HEK293T (cell line): ENCODE measurements at places on chromosomes 16 and 17.

DNA sequence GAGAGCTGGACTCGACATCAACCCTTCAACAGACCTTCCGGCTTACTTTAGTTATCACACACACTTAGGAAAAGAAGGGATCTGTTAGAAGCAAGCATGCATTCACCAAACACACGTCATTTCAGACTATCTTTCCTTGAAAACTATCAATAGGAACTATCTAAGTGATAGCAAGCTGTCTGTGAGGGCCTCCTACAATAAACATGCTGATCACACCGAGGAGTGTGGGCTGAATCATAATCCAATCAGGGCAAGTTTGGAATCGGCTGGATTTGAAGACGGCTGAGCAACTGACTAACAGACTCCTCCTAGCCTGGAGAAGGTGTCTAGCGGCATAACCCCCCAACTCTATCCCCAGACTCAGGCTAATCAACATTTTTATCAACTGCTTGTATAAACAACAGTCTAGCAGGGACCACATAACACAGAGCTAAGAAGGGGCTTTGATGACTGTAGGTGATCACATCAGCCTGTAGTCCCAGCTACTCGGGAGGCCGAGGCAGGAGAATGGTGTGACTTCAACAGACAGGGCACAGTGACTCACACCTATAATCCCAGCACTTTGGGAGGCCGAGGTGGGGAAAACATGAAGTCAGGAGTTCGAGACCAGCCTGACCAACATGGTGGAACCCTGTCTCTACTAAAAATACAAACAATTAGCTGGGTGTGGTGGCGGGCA is 14.1 kb downstream of the NXN start:
- no peak for DNase-seq

GRCh38 chr16:27239906-27240655 is 28.5 kb downstream of the NSMCE1 start:
- no peak for DNase-seq

GRCh38 chr17:17579691-17580090 is 11.8 kb downstream of the PEMT start:
- no peak for DNase-seq

DNA sequence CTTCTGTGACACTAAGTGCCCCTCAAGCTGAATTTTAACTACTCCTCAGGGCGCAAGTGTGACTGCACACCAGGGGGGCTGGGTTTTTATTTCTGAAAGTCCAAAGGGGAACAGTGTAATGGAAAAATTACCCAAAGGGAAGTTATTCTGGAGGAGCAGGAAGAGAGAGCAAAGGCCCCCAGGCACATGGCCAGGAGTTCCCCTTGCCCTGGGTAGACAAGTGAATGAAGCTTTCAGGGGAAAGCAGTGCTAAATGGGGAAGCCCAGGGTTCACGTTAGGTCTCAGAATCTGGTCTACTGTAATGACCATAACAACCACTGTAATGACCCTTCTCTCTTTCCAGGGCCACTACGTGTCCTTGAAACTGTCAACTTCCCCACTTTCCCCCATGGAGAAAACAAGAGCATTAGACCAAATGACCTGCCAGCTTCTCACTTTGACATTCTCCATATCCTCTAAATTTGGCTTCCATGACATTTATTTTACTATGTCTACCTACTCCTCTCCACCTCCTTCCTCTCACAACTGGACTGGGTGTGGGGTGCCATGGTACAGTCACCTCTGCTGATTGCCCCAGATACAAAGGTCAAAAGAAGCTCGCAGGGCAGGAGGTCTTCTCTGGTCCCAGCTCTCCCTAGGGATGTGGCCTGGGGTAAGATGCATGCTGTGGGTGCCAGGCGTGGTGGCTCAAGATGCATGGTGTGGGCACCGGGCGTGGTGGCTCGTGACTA is 34.1 kb upstream of the MMP2 start:
- no peak for DNase-seq

GRCh38 chr17:8693328-8693727 is 51.3 kb downstream of the CCDC42 start:
- no peak for DNase-seq

GRCh38 chr16:69626256-69626655 is 60.5 kb downstream of the NFAT5 start:
- DNase-seq: no peak

GRCh38 chr17:32520104-32520701 is 33.4 kb downstream of the CDK5R1 start:
- no peak for DNase-seq

DNA sequence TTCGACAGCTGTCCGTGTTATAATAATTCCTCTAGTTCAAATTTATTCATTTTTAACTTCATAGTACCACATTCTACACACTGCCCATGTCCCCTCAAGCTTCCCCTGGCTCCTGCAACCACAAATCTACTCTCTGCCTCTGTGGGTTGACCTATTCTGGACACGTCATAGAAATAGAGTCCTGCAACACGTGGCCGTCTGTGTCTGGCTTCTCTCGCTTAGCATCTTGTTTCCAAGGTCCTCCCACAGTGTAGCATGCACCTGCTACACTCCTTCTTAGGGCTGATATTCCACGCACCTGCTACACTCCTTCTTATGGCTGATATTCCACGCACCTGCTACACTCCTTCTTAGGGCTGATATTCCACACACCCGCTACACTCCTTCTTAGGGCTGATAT is 16.5 kb downstream of the SCGB1C2 start:
- no peak for DNase-seq

GRCh38 chr16:73279451-73279850 is 231.5 kb upstream of the ZFHX3 start:
- DNase-seq: no peak

GRCh38 chr16:88347656-88348376 is 34.9 kb upstream of the ZNF469 start:
- DNase-seq: no peak

GRCh38 chr16:71537643-71538042 is 11.4 kb downstream of the CHST4 start:
- DNase-seq: peak; percentile 59

- no peak for DNase-seq
Measured at GRCh38 chr17:66643815-66644710, 190.9 kb upstream of the CACNG5 start.

DNA sequence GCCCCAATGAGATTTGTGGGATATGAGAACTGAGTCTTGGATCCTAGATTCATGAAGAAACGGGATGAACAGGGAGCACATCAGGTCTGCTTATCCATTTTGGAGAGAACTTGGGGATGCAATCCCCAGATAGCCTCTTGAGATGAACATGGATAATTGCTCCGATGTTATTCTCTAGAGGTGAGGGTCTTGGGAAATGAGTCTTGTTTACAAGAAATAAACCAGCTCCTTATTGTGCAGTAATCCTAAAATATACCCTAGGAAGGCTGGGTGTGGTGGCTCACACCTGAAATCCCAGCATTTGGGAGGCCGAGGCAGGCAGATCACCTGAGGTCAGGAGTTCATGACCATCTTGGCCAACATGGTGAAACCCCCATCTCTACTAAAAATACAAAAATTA is at the start of gene OR1D2:
OR1D2 (minus strand) TSS at position 101 of the 400 bp plus-strand sequence. CDS start 11,426 bp downstream, outside the sequence.
- DNase-seq: no peak

DNA sequence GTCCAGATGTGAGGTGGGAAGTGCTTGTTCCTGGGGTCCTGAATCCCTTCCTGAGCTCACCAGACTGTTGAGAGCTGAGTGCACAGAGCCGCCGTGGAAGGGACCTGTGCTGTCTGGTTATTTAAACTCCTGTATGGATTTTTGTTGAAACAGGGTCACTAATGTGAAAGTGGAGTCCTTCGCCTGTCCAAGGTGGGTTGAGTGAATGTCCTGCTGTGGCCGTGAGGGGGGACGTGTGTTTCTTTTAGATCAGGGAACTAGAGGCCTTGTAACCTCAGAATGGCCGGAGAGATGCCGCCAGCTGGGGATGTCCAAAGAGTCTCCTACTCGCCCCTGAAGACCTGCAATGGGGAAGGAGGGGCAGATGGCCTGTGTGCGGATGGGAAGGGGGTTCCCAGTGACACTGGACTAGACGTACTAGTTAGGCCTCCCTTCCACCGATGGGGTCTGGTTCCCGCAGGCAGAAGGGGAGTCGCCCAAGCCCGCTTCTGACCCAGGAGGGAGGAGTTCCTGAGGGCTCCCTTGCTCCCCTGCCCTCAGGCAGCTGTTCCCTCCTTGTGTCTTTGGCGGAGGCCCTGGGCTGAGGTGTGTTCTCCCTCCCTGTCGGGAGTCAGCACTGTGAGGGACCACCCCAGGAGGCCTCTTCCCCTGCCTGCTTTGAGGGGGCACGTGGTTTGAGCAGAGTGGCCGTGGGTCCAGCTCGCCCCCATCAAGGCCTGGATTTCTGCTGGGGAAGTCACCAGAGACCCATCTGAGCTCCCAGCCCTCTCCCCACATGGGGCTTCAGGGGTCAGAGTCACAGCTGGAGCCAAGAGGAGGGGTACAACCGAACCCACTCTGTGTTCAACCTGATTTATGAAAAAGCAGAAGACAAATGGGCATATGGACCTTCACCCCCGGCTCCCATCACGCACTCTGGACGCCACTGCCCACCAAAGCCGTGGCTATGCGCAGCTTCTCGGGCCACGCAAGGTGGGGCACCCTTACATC is 30.9 kb downstream of the OR1D5 start:
- no peak for DNase-seq

- DNase-seq: no peak
Measured at GRCh38 chr17:63292421-63292820, 153.7 kb downstream of the CYB561 start.

GRCh38 chr16:86959729-86960128 is 357.5 kb downstream of the C16orf95 start:
- no peak for DNase-seq

DNA sequence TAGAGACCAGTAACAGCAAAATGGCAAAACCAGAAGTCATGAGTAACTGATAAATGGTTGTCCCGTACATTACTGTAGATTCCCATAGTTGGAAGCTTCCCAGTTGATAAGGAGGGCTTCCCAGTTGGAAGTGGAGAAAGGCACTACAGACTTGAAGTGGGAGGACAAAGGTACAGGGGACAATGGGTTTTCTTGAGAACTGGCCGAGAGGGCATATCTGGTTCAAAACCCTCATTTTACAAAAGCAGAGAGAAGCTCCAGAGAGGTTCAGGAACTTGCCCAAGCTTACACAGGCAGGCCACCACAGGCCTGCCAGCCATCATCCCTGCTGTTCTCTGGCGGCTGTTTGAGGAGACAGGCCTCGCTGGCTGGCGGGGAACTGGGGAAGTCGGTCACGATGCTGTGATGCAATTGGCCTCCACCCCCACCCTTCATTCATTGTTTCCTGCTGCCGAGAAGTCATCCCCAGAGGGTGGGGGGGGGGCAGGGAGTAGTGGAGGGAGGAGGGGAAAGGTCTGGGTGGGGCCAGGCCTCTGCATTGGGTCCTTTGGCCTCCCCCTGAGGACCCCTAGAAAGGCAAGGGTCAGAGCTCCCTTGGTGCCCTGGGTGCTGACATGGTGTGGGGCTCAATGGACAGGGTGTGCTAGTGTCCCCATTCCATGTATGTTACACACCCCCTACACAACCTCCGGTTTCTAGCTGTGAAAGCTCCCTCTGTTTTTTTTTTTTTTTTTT is 3.0 kb downstream of the UBALD2 start:
- DNase-seq: no peak

DNA sequence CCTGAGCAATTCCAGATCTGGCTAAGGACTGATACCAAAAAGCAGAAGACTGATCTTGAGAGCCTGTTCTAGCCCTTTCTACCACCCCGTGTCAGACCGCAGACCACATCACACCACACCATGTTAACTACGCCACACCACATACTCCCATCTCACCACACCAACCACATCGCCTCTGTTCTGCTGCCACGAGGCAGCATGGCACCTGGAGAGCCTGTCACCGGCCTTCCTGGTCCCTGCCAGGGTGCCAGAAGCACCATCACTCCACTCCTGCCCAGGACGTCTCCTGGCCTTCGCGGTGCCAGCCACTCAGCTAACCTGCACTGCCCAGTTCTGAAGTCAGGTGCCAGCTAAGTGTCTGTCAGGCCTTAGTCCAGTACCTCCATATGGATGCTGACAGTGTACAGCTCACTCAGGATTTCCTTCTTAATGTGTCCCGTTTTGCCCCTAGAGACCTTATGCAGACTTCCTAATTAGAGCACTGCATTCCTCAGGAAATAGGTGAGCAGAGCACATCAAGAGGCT is 37.2 kb upstream of the BCAR1 start:
- DNase-seq: no peak

DNA sequence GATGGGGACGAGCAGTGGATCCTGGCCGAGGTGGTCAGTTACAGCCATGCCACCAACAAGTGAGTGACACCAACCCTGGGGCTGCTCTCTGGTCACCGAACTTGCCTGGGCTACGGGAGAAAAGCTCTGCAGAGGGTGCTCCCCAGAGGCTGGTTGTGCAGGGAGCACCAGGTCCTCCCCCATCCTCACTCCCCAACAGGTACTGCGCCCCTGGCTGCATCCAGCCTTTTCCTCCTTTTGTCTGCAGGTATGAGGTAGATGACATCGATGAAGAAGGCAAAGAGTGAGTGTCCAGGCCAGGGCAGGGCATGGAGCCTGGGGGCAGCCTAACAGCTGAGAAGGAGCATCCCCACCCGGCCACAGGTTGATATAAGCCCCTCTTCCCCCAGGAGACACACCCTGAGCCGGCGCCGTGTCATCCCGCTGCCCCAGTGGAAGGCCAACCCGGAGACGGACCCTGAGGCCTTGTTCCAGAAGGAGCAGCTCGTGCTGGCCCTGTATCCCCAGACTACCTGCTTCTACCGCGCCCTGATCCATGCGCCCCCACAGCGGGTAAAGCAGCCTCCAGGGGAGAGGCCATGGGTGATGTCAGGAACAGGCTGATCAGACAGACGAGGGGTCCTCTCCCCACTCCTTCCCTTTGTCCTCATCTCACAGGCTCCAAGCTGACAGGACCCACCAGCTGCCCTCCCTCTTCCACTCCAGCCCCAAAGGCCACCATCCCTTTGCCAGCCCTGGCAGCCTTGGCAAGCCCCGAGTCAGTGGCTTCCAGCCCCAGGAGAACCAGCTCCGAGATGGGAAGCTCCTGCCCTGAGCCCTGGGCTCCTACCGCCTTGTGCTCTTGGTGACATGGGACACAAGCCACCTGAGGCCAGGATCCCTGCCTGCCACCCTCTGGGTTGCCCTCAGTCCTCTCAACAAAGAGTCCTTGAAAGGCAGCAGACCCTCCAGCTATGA is 6.2 kb downstream of the SULT1A2 start:
- no peak for DNase-seq

GRCh38 chr16:53081032-53081424 is 26.2 kb downstream of the CHD9 start:
- no peak for DNase-seq

DNA sequence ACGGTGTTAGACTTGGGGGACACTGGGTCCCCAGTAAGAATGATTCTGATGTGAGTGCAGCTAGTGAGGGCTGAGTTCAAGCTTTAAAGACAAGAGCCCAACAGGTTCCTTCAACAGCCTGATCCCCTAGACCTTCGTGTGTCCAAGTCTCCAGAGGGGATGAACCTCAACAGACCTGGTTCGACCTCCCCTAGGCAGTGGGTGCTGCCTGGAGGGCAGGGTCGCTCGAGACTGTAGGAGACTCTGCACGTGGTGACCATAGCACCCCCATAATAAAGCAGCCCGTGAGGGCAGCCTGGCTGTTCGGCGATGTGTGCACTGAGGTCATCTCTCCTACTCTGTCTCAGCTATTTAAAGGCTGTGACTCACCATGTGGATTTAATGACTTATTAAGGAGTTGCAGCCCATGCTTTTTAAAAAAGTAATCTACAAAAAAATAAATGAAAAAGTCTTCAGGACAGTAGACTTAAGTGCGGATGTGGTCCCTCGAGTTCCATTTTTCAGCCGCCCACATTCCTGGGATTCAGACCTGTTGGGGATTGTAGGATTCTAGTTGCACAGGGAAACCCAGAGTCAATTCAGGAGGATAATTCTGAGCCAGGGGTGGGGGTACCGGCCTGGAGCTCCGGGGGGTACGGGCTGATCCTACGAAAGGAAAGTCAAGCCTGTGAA is 23.4 kb upstream of the METRNL start:
- no peak for DNase-seq
